C1 segment of cervical spinal cord (tissue), 14 donors: ENCODE measurements at places on chromosomes 7 and 10.

- no peak for DNase-seq
These were observed 32.7 kb upstream of the RASGEF1A start for GRCh38 chr10:43299579-43299978.

- no peak for DNase-seq
These were observed 23.2 kb downstream of the TPK1 start for GRCh38 chr7:144812379-144813283.

DNA sequence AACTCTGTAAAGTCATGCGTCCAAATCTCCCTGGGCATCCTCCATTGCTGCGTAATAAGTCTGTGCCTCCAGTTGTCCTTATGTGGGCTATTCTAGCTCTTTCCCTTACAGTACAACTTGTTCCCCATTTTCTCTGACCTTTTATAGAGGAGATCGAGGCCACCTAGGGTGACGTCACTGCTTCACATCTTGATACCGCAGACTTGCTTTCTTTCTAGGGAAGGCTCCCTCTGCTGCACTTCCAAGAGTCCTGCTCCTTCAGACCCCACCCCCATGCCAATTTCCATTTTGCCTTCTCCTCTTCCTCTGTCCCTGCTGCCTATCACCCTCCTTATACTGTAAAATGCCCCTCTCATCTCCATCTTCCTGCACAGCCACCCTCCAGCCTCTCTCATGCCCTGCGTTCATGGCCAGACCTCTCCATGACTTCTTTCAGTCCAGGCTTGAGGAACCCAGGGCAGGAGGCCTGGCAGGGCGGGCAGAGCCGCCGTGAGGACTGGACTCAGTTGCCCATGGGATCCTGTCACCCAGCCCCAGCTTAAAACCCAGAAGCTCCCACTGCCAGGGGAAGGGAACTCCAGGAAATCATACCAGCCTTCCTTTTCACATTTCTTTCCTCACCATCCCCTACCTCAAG lies 57.5 kb downstream of the CAMK1D start:
- DNase-seq = no peak

DNA sequence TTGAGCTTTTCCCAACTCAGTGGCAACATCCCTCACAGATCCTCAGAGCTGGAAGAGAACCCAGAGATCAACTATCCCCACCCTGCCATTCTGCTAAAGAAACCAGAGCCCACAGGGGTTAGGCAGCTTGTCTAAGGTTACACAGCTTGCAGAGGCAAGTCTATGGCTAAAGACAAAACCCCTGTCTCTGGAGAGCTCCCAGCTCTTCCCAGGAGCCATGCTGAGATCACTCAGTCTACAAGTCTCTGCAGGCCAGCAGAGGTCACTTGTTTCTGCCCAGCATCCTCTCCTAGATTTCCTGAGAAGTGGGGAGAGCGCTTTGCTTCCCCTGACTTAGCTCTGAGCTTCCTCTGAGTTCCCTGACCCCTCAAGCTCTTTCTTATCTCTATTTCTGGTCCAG lies 28.5 kb upstream of the LOXL4 start:
- no peak for DNase-seq

GRCh38 chr10:133016493-133017202 lies 71.1 kb upstream of the ADGRA1 start:
- no peak for DNase-seq

- no peak for DNase-seq
These were observed 15.6 kb upstream of the SCIN start for GRCh38 chr7:12554872-12555271.

DNA sequence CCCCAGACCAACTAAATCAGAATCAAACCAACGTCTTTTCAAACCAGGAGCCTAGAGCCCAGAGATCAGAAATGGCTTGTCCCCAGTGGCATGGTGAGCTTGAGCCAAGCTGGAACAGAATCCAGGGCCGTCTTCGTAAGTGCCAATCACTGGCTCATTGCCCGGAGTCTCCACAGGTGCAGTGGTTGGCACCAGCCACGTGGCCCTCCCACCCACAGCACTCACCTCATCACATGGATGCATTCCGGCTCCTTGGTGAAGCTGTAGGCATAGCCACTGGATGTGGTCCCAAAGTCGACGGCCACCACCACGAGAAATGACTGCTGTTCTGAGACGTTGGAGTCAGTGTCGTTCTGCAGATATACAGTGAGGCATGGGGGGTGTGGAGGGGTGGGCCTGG lies 37.4 kb downstream of the HSPA12A start:
- DNase-seq = no peak

DNA sequence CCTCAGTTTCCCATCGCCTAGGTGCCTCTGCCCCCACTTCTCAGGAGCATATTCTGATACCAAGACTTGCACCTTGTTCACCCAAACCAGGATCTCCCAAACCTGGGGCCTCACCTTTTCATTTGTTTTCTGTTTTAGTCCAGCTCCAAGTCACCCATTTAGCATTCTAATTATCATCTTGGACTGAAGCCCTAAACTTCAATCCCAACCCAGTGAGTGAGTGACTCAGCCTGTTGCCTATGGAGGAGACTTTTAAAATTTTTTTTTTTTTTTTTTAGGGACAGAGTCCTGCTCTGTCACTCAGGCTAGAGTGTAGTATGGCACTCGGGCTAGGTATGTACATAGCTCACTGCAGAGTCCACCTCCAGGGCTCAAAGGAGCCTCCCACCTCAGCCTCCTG lies 378.9 kb upstream of the AUTS2 start:
- DNase-seq = no peak

DNA sequence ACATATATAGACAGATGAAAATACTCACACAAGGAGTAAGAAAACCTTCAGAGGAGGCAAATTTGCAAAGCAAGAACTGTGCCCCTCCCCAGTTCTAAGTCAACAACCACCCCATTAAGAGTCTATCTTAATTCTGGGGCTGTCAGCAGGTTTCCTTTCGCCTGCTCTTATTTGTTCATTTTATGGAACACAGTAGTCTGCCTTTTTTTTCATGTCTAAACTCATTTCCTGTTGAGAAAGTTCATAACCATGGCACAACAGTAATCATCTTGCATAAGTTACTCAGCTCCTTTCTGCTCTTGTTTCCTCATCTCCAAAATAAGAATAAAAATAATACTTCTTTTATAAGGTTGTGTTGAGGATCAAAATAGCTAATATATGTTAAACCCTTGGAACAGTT lies 25.8 kb upstream of the AMPH start:
- no peak for DNase-seq

DNA sequence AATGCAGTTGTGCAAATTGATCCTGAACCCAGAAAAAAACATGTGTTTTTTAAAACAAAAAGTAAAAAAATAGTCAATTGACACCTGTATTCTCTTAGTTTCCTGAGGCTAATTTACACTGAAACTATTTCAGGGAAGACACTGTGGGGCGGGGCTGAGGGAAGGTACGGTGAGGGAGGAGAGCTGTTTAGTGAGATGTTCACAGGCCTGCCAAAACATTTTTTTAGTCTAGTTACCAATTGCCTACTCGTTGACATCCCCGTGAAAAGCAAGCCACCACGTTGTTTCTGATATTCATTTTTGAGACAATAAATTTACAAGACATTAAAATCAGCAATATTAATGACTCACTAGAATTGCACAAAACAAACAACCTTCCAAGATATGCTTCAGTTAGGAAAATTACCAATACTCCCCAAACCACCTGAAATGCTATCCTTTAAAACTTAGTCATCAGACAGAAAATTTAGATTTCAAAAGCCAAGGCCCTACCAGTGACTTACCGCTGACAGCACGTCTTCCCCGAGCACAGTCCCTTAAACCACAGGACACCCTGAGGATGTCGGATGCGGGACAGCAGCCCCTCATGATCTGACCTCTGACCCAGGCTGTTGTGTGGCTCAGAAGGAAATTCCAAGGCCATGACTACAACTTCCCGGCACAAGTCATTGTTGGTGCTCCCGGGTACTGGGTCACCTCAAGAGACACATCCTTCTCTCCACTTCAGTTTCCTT lies 279.2 kb downstream of the PRPF18 start:
- no peak for DNase-seq

DNA sequence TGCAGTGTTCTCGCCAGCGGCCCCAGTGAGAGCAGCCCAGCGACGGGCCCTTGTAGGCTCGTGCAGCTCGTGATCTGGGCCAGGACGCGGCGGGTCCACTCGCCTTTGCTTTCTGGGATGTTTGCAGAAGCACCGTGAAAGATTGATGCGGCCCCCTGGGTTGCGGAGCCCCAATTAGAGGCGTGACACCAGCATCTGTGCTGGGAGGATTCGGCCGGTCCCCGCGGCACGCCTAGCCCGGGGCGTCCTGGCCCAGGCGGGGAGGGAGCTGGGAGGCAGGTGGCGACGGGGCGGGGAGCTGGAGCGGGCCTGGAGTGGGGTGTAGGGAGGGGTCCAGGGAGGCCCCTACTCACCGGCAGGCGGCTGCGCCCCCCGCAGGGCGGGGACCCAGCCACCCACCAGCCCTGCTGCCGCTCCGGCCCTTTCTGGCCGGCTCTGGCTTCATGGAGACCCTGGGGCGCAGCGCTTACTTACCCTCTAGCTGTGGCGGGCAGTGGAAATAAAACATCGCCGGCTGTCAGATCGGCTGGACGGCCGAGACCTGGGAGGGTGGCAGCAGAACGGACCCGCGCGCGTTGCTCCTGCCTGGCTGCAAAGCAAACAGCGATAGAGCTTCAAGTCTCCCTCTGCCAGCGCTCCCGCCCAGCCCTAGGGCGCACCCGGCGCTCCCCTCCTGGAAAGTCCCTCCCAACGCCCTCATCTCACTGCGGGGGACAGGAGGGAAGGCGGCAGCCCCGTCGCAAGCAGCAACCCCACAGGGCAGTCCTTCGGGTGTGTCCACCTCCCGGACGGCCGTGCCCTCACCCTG lies 752 bp downstream of the DRGX start:
- no peak for DNase-seq

- DNase-seq = no peak
These were observed 437.8 kb downstream of the PLXDC2 start for GRCh38 chr10:20254078-20254477.

- DNase-seq = no peak
These were observed 16.3 kb upstream of the ECHDC3 start for GRCh38 chr10:11725912-11726311.

DNA sequence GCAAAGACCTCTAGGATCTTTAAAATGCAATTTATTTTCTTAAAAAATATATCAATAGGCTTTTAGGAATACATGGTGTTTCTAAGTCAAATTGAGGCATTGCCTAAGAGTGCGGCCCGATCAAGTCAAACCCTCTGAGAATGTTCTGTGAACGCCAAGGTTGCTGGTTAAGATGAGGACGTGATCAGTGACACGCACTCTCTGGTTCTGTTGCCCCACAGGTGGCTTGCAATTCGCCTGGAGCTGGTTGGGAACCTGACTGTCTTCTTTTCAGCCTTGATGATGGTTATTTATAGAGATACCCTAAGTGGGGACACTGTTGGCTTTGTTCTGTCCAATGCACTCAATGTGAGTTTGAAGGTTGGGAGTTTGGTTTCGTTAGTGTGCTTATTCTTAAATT lies 59.3 kb downstream of the ABCC2 start:
- DNase-seq = no peak

- DNase-seq = peak; percentile 20
These were observed 27.2 kb upstream of the PFKFB3 start for GRCh38 chr10:6175329-6176055.

DNA sequence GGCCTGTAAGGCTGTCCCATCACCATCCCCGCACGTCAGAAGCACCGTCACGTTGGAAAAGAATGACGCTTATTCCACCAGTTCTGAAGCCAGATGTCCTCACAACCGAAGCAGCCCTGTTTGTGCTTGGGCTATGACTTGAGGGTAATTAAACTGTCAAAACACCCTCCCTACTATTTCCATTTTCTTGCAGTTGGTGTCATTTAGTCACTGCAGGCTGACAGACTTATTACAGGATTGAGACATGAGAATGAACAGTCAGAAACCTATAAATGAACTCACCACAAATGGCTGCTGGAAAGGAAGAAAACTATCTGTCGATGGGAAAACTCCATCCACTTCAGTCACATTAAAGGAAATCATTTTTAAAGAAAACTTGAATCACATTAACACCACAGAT lies 85.3 kb downstream of the VOPP1 start:
- DNase-seq = no peak

DNA sequence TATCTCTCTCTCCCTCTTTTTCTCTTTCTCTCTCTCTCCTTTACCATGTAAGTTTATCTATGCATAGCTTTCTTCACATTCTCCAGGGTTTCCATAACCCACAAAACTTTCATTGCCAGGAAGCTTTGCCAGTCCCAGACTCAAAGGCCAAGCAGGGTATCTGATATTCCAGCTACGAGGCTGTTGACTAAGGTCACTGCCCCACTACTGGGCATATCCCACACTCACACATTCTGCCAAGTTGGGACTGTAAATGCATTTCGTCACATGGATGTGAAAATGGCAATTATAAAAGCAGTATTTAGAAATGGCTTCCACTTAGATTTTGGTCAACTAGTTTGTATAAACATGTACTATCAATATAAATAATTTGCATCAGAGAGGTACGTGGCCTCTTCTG lies 43.3 kb upstream of the SEPTIN7 start:
- no peak for DNase-seq
